ENCODE measurements at places on chromosomes 5 and 9. TPM values are rescaled to one million over a fixed set of nuclear protein-coding genes. Genes with fewer than 3 reads are reported as not detected.

Gene ERCC6L2
- 23.0 TPM for total RNA-seq

Gene LHX6
- 0.81 TPM for total RNA-seq

Gene PCDHB4
- 0.75 TPM for total RNA-seq

Gene PCDHGB6
- total RNA-seq, result 2.6 TPM

Gene HMCN2
- 0.06 TPM for total RNA-seq

Gene NMUR2
- total RNA-seq, result not detected
